Thoracic aorta endothelial cell (primary cell): ENCODE measurements at places on chromosomes 4 and X. TPM values are rescaled to one million over a fixed set of nuclear protein-coding genes. Genes with fewer than 3 reads are reported as not detected.

Gene LYAR
- total RNA-seq = 38.6 and 39.6 TPM in 2 replicates

Gene RENBP
- 2.3 and 3.1 TPM in 2 replicates for total RNA-seq

Gene ATP7A
- total RNA-seq = 18.8 and 20.2 TPM in 2 replicates

Gene TIGD4
- 0.27 and 0.29 TPM in 2 replicates for total RNA-seq

Gene PSAPL1
- not detected in 2 replicates for total RNA-seq

Gene CTAG1B
- total RNA-seq = not detected in 2 replicates

Gene CCDC120
- 1.1 and 1.2 TPM in 2 replicates for total RNA-seq

Gene GLRA2
- not detected in 2 replicates for total RNA-seq

Gene ZXDA
- 9.7 TPM in 2 replicates for total RNA-seq

Gene PHKA1
- total RNA-seq = 8.0 and 14.3 TPM in 2 replicates

Gene CLGN
- total RNA-seq = 0.13 and 2.0 TPM in 2 replicates

Gene IBSP
- not detected in 2 replicates for total RNA-seq

Gene MAP7D3
- total RNA-seq = 21.4 and 22.3 TPM in 2 replicates

Gene OGT
- total RNA-seq = 180 and 189 TPM in 2 replicates

Gene PAK3
- 0.13 and 1.1 TPM in 2 replicates for total RNA-seq

Gene SPANXN4
- not detected in 2 replicates for total RNA-seq

Gene APELA
- total RNA-seq = not detected in 2 replicates

Gene ZNF157
- under 0.01 TPM in 1 of 2 replicates, not detected in the other for total RNA-seq

Gene IGFBP7
- 163 and 201 TPM in 2 replicates for total RNA-seq

Gene DDIT4L
- total RNA-seq = 17.0 and 31.8 TPM in 2 replicates
